ENCODE measurements at places on chromosomes 3 and 15.

- peaks cover 4% of the 10 kb centered on the region for H3K27me3 ChIP-seq
- no peak overlapping the region for H3K27ac ChIP-seq
- DNase-seq, result no peak
- no peak overlapping the region for H3K4me3 ChIP-seq
- H3K4me1 ChIP-seq, result no peaks in the 10 kb centered on the region
Measured at GRCh38 chr3:14512942-14513327, 27.2 kb downstream of the GRIP2 start.

GRCh38 chr3:55688154-55688553, 201.0 kb upstream of the WNT5A start:
- no peak overlapping the region for H3K4me3 ChIP-seq
- H3K27me3 ChIP-seq, result no peaks in the 10 kb centered on the region
- DNase-seq, result no peak
- no peaks in the 10 kb centered on the region for H3K36me3 ChIP-seq
- no peaks in the 10 kb centered on the region for H3K4me1 ChIP-seq
- H3K27ac ChIP-seq, result no peak overlapping the region

DNA sequence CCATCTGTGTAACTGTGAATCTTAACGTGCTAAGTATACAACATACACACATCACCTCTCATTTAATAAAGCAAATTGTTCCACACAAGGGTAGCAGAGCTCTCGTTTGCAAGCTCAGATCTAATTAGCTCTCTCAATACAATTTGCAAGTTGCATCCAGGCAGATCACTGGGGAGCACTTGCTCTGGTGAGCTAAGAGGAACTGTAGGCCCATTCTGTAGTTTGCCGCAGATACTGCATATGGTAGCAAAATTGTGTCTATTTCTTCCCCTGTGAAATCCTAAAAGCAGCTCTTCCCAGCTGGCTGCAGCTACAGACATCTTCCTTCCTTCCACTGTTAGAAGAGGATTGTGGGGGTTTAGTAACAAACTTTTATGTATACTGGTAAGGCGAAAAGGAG, 288.7 kb upstream of the ADAMTS9 start:
- no peak overlapping the region for H3K4me3 ChIP-seq
- H3K27ac ChIP-seq, result no peak overlapping the region
- no peak for DNase-seq
- H3K36me3 ChIP-seq, result no peaks in the 10 kb centered on the region
- H3K27me3 ChIP-seq, result no peaks in the 10 kb centered on the region
- no peaks in the 10 kb centered on the region for H3K4me1 ChIP-seq

DNA sequence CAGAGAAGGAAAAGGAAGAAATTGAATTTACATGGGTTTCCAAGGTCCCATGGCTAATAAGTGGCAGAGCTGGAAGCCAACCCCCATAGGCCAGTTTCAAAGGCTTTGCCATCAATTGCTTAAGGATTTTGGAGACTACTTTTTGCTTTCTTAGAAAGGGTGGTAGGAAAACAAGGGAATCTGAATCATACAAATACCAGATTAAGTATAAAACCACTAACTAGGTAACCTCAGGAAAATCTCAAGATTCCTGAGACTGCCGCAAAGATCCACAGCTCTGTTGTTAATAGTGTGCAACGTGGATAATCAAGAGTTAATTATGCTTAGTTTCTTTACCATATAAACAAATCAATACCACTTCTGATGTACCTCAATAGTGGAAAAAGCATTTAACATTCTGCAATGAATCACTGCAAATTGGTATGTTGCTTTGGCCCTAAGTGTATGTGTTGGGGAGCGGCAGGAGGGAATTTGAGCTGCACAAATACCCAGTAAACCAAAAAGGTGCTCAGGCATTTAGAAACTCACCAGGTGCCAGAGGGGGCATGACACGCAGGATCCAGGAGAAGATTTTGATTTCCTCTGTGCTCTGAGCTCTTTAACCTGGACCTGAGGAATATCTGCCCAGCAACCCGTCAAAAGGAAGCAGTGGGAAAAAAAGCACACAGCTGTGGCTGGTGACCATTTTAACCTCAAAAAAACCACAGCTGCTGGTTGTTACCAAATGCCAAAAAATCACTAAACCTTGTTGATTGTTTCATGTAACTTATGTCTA, 22.0 kb downstream of the AADAC start:
- peaks cover 8% of the 10 kb centered on the region for H3K4me1 ChIP-seq
- H3K36me3 ChIP-seq, result no peaks in the 10 kb centered on the region
- H3K4me3 ChIP-seq, result no peak overlapping the region
- no peak overlapping the region for H3K27ac ChIP-seq

GRCh38 chr3:10977892-10978510, 14.5 kb upstream of the SLC6A1 start:
- H3K4me1 ChIP-seq, result peaks cover 39% of the 10 kb centered on the region
- DNase-seq, result no peak
- no peak overlapping the region for H3K27ac ChIP-seq
- H3K4me3 ChIP-seq, result no peak overlapping the region
- H3K27me3 ChIP-seq, result peaks cover 7% of the 10 kb centered on the region
- H3K36me3 ChIP-seq, result no peaks in the 10 kb centered on the region

DNA sequence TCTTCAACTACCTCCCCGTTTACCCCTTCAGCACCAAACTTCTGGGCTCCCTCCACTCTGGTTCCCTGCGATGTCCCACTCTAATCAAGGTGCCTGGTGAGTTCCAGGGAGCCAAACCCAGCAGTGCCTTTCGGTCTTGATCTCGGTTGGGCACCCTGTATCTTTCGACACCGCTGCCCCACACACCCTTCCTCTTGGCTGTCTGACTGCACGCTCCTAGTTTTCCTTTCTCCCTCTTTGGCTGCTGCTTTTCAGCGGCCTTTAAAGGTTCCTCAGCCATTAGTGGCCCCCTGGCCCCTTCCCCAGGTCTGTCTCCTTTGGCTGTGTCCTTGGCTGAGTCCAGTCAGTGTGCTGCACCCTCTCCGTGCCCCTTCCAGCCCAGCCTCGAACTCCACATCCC, 784 bp downstream of the TTLL3 start:
- H3K4me1 ChIP-seq, result no peaks in the 10 kb centered on the region
- H3K27ac ChIP-seq, result no peak overlapping the region
- no peak for DNase-seq
- H3K36me3 ChIP-seq, result peaks cover 9% of the 10 kb centered on the region
- no peak overlapping the region for H3K4me3 ChIP-seq

DNA sequence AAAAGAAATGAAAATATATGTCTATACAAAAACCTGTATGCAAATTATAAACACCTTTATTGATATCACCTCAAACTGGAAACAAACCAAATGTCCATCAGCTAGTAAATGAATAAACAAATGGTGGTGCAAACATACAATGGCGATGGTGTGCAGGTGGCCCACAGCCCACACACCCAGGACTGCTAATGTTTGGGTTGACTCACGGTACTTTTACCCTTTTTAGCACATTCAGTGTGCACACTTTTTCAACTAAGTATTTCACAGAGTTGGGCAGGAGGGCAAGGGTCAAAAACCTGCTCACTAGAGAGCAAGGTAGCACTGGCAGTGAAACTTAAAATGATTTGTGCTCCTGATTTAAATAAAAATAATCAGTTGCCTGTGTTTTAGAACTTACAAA, 123.1 kb upstream of the BHLHE40 start:
- peaks cover 11% of the 10 kb centered on the region for H3K4me1 ChIP-seq
- no peak for DNase-seq
- H3K27ac ChIP-seq, result no peak overlapping the region
- no peak overlapping the region for H3K4me3 ChIP-seq
- H3K27me3 ChIP-seq, result no peaks in the 10 kb centered on the region

DNA sequence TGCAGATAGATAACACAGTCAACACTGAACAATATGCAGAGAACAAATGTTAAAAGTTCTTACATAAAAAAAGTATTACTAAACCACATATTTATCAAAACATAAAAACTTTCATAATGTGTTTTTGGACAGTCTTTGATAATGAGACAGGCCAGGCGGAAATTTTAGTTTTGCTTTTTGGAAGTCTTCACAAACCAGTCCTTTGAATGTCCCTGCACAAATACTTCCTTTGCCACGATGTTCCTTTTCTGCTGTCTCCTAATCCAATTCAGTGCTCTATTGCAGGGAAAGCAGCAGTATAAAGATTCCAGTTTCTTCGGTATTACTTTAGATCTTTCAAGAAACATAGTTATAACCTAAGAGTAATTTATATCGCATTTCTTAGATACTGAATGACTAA, 135.9 kb downstream of the TBL1XR1 start:
- no peak overlapping the region for H3K27ac ChIP-seq
- DNase-seq, result no peak
- no peaks in the 10 kb centered on the region for H3K27me3 ChIP-seq
- no peaks in the 10 kb centered on the region for H3K4me1 ChIP-seq

GRCh38 chr15:51269496-51269895, 68.9 kb downstream of the CYP19A1 start:
- H3K27me3 ChIP-seq, result no peaks in the 10 kb centered on the region
- no peak for DNase-seq
- no peak overlapping the region for H3K27ac ChIP-seq
- H3K4me1 ChIP-seq, result no peaks in the 10 kb centered on the region
- no peak overlapping the region for H3K4me3 ChIP-seq
- H3K36me3 ChIP-seq, result no peaks in the 10 kb centered on the region

DNA sequence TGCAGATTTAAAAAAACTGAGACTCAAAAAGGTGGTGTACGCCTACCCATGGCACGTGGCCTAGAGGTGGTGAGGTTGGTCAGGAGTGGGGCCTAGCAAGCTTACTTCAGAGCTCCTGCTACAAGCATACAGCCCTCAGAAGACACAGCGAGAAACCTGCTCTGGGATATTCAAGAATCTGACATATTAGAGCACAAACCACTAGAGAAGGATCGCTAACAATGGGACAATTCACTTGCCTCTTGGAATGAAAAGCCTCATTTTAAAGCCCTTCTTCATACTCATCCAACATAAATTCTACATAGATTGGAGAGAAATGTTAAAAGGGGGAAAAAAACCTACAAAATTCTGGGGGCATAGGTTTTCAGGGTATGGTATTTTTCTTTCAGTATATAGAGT, 118.0 kb upstream of the ARHGEF3 start:
- no peaks in the 10 kb centered on the region for H3K27me3 ChIP-seq
- H3K36me3 ChIP-seq, result no peaks in the 10 kb centered on the region
- DNase-seq, result no peak
- no peak overlapping the region for H3K4me3 ChIP-seq

DNA sequence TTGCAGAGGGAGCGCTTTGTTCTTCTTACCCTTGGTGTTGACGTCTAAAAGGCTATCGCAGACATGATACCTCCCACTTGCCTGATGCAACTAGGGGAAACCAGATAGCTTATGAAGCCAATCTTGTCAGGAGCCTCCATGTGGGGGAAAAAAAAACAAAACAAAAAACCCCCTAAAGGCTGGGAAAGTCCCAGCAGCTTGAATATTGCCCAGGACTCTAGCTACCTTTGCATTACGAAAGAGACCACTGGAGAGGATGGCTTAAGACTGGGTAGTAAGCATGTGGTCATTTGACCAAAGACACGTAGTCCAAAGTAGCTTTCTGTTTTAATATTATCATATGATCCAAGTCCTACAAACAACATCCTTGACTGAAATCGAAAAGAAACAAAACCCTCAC, 120.7 kb upstream of the WNT5A start:
- H3K4me1 ChIP-seq, result no peaks in the 10 kb centered on the region
- no peak for DNase-seq
- no peaks in the 10 kb centered on the region for H3K36me3 ChIP-seq
- H3K27ac ChIP-seq, result no peak overlapping the region

- H3K27ac ChIP-seq, result no peak overlapping the region
- peaks cover 10% of the 10 kb centered on the region for H3K27me3 ChIP-seq
- H3K4me1 ChIP-seq, result peaks cover 41% of the 10 kb centered on the region
- DNase-seq, result no peak
- no peaks in the 10 kb centered on the region for H3K36me3 ChIP-seq
Measured at GRCh38 chr15:84859144-84859543, 25.3 kb upstream of the SLC28A1 start.

GRCh38 chr3:111738238-111738637, 120.8 kb upstream of the PHLDB2 start:
- H3K27ac ChIP-seq, result no peak overlapping the region
- H3K4me3 ChIP-seq, result no peak overlapping the region
- peaks cover 77% of the 10 kb centered on the region for H3K4me1 ChIP-seq
- no peaks in the 10 kb centered on the region for H3K27me3 ChIP-seq

- H3K4me1 ChIP-seq, result peaks cover 27% of the 10 kb centered on the region
- H3K4me3 ChIP-seq, result no peak overlapping the region
- H3K27ac ChIP-seq, result no peak overlapping the region
- no peaks in the 10 kb centered on the region for H3K27me3 ChIP-seq
- H3K36me3 ChIP-seq, result no peaks in the 10 kb centered on the region
Measured at GRCh38 chr3:107432646-107433045, 55.4 kb downstream of the CCDC54 start.

GRCh38 chr15:68022061-68022460, 32.1 kb upstream of the PIAS1 start:
- H3K4me1 ChIP-seq, result peaks cover 52% of the 10 kb centered on the region
- H3K4me3 ChIP-seq, result no peak overlapping the region
- DNase-seq, result no peak
- no peaks in the 10 kb centered on the region for H3K36me3 ChIP-seq
- no peak overlapping the region for H3K27ac ChIP-seq

DNA sequence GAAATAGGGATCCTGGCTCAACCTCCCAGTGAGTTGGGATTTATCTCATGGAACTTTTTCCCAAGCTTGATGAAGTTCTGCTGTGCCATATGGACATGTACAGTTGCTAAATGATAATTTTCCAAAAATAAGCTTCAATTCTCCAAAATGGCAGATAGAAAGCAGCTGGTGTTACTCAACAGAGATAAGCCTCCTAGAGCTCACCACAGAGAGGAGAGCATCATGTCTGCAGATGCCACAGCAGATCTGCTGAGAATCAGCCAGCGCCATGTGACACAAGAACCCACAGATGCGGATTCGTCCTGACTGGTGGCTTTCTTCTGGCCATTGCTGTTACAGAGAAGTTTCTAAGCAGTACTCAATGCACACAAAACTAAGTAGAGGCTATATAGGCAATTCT, 50.6 kb downstream of the AGTR1 start:
- no peaks in the 10 kb centered on the region for H3K27me3 ChIP-seq
- no peak overlapping the region for H3K4me3 ChIP-seq
- DNase-seq, result no peak
- H3K27ac ChIP-seq, result no peak overlapping the region
- H3K36me3 ChIP-seq, result no peaks in the 10 kb centered on the region
- H3K4me1 ChIP-seq, result no peaks in the 10 kb centered on the region

DNA sequence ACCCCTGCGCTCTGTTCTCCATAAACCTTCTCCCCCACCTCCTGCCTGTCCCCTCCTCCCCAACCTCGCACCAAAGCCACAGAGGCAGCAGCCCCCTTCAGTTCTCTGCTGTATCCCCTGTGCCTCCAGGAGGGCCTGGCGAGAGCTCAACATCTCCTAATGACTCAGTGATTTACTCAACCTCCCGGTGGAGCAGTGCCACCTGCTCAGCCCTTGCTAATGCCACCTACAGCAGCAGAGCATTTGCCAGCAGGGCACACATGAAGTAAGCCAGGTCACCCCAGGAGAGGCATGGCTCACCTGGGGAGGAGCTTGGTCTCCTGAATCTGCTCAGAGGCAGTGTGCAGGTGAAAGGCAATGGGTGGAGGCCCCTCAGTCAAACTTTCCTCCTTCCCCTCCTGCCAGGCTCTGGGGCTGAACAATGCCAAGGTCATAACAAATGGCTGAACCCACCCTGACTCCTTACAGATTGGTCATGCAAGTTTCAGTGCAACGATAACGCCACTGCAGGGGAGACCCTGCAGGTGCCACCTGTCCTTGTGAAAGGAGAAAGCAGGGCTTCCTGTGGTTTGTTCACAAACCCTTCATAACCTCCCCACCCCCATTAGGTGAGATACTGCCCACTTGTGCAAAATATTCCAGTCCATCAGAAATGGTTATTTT, 19.8 kb downstream of the TRPM1 start:
- no peaks in the 10 kb centered on the region for H3K27me3 ChIP-seq
- H3K36me3 ChIP-seq, result no peaks in the 10 kb centered on the region
- no peak overlapping the region for H3K4me3 ChIP-seq
- no peak for DNase-seq

- H3K4me3 ChIP-seq, result no peak overlapping the region
- no peaks in the 10 kb centered on the region for H3K27me3 ChIP-seq
- no peak overlapping the region for H3K27ac ChIP-seq
- no peak for DNase-seq
- peaks cover 23% of the 10 kb centered on the region for H3K4me1 ChIP-seq
Measured at GRCh38 chr3:132669256-132669777, 9.2 kb downstream of the UBA5 start.

All from HepG2 (cell line).